ENCODE measurements at places on chromosomes 7 and 10. TPM values are rescaled to one million over a fixed set of nuclear protein-coding genes. Genes with fewer than 3 reads are reported as not detected.

The OR2A1 gene
- total RNA-seq, result not detected

The IFIT1B gene
- total RNA-seq, result not detected

The GRM3 gene
- not detected for total RNA-seq

The NPC1L1 gene
- under 0.01 TPM for total RNA-seq

The GDF2 gene
- total RNA-seq, result not detected

DNA sequence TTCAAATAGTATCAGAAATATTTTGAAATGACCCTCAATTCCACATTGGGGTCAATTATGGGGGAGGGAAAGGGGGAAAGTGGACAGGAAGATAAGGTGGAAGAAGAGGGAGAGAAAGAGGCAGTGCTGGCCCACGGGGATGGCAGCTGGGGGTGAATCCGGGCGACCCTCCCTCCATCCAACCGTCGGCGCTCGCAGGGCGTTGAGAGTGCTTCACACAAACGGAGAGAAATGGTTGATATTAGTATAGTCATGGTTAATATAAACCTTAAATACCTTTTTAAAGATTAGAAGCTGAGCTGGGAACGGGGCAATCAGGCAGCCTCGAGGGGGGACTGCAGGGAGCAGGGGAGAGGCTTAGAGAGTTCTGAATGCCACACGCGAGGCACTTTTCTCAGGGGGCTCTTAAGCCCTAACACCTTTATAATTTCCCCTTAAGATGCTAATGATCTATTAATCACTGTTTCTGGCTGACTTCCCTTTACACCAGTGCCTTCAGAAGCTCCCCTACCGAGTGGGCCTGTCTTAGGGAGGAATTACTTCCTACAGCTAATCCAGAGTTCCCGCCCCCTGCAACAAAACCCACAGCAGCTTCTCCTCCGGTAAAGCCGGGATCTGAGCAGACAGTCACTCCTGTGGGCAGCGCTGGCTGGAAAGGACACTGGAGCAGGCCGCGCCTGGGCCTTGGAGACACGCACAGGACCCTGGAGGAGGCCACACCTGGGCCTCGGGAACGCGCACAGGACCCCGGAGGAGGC is 39.5 kb downstream of the PRKAG2 start:
- no peak for DNase-seq

DNA sequence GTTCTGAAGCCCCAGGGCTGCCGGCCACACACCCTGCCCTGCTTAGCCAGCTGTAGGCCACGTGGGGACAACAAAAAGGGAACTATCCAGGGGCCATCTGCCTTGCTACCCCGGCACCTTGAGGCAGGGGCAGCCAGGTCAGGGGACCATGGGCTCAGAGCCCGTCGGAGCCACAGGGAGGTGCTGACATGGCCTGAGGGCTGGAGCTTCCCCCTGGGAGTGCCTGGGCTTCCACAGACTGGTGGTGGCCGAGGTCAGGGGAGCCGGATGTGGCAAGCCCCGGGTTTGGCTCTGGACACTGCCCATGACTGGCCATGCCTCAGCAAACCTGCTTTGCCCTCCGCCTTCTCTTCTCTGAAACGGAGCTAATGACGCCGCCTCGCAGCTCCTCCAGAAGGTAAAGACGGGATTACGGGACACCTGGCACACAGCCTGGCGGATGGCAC is 178.5 kb downstream of the EBF3 start:
- DNase-seq, result no peak

GRCh38 chr10:4306871-4307270 is 519.1 kb upstream of the AKR1E2 start:
- peak; percentile 47 for DNase-seq

- peak; percentile 33 for DNase-seq
Observed at GRCh38 chr10:101897633-101898032, 54.0 kb upstream of the KCNIP2 start.

GRCh38 chr10:4459531-4459930 is 366.5 kb upstream of the AKR1E2 start:
- no peak for DNase-seq

All from bronchial epithelial cell (primary cell).